ENCODE measurements at places on chromosomes 7 and 10. TPM values are rescaled to one million over a fixed set of nuclear protein-coding genes. Genes with fewer than 3 reads are reported as not detected.

ZNF503 gene
- total RNA-seq = 33.7 TPM

WDFY4 gene
- total RNA-seq = 0.19 TPM

NANOS1 gene
- 9.8 TPM for total RNA-seq

MDFIC gene
- 18.4 TPM for total RNA-seq

CCDC172 gene
- not detected for total RNA-seq

ZNF783 gene
- 17.3 TPM for total RNA-seq

SLC13A1 gene
- not detected for total RNA-seq

SAMD9L gene
- total RNA-seq = 6.7 TPM

TRIM4 gene
- 24.5 TPM for total RNA-seq

GIMAP7 gene
- not detected for total RNA-seq

NPY4R gene
- total RNA-seq = not detected

ZSWIM8 gene
- total RNA-seq = 67.6 TPM

VAX1 gene
- total RNA-seq = not detected

CFAP70 gene
- 1.3 TPM for total RNA-seq

GDF10 gene
- total RNA-seq = not detected

AKR1C4 gene
- not detected for total RNA-seq

MRC1 gene
- not detected for total RNA-seq

TFPI2 gene
- 608 TPM for total RNA-seq

GDF2 gene
- not detected for total RNA-seq

TMEM139 gene
- 23.6 TPM for total RNA-seq

NRCAM gene
- 77.8 TPM for total RNA-seq

CTBP2 gene
- 126 TPM for total RNA-seq

CXCL12 gene
- 0.50 TPM for total RNA-seq

GTF2IRD2 gene
- 17.9 TPM for total RNA-seq

CPN1 gene
- total RNA-seq = not detected

SLC39A12 gene
- not detected for total RNA-seq

ZNF800 gene
- 28.2 TPM for total RNA-seq

PTPRZ1 gene
- total RNA-seq = 6.2 TPM

AGBL3 gene
- total RNA-seq = 0.61 TPM

ITPRID1 gene
- not detected for total RNA-seq

CFAP69 gene
- total RNA-seq = 5.0 TPM

AKR1C8 gene
- total RNA-seq = not detected

BTRC gene
- total RNA-seq = 20.3 TPM

LFNG gene
- total RNA-seq = 6.6 TPM

NCF1 gene
- 0.91 TPM for total RNA-seq

PROSER2 gene
- total RNA-seq = 56.3 TPM

KDM7A gene
- 11.8 TPM for total RNA-seq

RBP4 gene
- total RNA-seq = not detected

LSM5 gene
- 15.7 TPM for total RNA-seq

SPDYE2B gene
- total RNA-seq = not detected
